ENCODE measurements at places on chromosomes 6 and 20. TPM values are rescaled to one million over a fixed set of nuclear protein-coding genes. Genes with fewer than 3 reads are reported as not detected.
A peak's percentile ranks its signal among the peaks of the same experiment; 100 is the strongest.

DNA sequence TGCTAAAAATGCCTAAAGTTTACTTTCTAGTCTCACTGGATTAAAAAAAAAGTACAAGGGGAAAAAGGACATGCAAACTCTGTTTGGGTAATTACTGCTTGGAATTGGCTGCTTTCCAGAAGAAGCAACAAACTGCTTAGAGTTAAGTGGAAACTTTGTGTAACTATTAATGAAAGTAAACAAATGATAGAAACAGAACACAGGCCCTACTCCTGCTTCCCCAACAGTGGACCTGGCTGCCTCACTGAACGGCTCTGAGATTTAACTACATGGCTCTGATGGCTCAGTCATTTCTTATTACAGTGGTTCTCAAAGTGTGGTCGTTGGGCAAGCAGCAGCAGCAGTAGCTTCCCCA lies 108.5 kb downstream of the MAN1A1 start:
- H3K36me3 ChIP-seq, result no peaks in the 10 kb centered on the region
- H3K27ac ChIP-seq, result no peak overlapping the region
- H3K4me1 ChIP-seq, result no peaks in the 10 kb centered on the region
- peak; percentile 82 for DNase-seq

DNA sequence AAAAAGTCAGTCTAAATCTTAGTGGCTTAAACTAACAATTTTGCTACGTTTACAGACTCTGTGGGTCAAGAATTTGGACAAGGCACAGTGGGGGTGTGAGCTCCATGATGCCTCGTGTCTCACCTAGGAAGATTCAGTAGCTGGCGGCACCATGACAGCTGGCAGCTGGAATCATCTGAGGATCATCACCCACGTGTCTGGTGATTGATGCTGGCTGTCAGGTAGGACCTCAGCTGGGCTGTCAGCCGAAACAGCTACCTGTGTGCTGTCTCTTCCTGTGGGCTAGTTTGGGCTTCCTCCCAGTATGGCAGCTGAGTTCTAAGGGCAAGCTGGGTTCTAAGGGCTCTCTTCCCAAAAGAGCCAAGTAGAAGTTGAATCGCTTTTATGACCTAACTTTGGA lies 26.4 kb upstream of the DLGAP4 start:
- H3K4me1 ChIP-seq, result no peaks in the 10 kb centered on the region
- H3K4me3 ChIP-seq, result no peak overlapping the region
- H3K36me3 ChIP-seq, result no peaks in the 10 kb centered on the region
- no peak for DNase-seq
- no peak overlapping the region for H3K27ac ChIP-seq

- no peaks in the 10 kb centered on the region for H3K27me3 ChIP-seq
- no peak overlapping the region for H3K27ac ChIP-seq
- DNase-seq, result no peak
These were observed 77.3 kb downstream of the KCNQ5 start for GRCh38 chr6:72699159-72699558.

DNA sequence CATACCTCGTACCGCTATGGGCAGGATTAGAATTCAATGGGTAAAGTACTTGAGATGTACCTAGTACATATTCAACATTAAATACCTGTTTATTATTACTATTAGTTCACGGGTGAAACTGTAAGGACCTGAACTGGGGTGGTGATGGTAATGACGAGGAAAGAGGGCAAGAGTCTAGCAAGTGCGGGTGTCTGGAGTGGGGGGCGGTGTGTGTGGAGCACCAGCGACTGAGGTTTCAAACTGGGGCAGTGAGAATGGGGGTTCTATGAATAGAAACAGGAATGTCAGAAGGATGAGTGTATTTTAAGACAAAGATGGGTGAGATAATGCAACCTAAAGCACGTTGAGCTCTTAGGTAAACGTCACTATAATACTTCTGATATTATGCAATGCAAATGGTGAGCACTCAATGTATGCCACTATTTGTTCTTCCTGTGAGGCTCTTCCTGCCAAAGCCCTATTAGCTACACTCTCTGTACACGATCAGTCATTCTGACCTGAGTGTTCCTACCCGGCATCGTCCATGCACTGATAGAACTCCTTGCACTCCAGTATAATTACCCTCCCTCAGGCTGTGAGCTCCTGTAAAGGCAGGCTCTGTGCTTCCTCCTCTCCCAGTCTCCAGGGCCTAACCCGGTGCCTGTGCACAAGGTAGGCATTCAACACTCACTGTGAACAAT lies 55.0 kb downstream of the ALDH5A1 start:
- no peaks in the 10 kb centered on the region for H3K27me3 ChIP-seq
- no peaks in the 10 kb centered on the region for H3K4me1 ChIP-seq
- no peaks in the 10 kb centered on the region for H3K36me3 ChIP-seq
- no peak for DNase-seq
- H3K4me3 ChIP-seq, result no peak overlapping the region
- no peak overlapping the region for H3K27ac ChIP-seq

DNA sequence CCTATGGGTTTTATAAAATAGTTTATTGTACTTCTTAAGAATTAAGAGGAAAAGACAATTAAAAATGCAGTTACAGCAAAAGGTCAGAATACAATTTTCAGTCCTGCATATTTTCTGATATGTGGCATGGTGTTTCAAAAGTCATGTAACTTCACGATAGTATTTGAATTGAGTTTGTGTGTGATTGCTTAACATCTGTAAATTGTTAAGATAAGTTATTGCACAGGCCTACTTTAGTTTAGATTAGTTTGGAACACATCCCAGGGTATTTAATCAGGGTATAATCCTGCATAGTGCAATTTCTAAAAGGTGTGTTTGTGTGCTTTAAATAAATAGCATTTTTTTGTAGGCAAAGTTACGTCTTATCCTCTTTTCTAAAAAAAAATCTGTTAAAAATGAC lies 289.6 kb downstream of the RIMS1 start:
- no peaks in the 10 kb centered on the region for H3K27me3 ChIP-seq
- DNase-seq, result peak; percentile 51
- no peak overlapping the region for H3K27ac ChIP-seq
- H3K36me3 ChIP-seq, result no peaks in the 10 kb centered on the region
- no peaks in the 10 kb centered on the region for H3K4me1 ChIP-seq
- no peak overlapping the region for H3K4me3 ChIP-seq

DNA sequence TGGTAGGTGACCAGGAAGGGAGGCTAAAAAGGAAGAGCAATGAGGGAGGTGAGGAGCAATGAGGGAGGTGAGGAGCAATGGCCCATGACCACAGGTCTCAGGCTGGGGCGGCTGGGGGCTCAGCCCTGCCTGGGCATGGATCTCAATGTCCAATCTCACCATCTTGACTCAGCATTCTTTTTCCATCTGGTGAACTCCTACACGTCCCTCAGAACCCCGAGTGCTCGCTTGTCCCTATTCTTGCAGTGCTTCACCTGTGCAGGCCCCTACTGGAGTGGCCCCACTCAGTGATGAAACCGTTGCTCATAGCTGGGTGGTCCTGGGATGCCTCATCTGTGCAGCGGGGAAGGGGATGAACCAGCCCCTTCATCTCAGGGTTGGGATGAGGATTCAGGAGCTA lies 16.9 kb upstream of the RBBP8NL start:
- no peak overlapping the region for H3K27ac ChIP-seq
- no peaks in the 10 kb centered on the region for H3K36me3 ChIP-seq
- no peak overlapping the region for H3K4me3 ChIP-seq
- H3K4me1 ChIP-seq, result no peaks in the 10 kb centered on the region

DNA sequence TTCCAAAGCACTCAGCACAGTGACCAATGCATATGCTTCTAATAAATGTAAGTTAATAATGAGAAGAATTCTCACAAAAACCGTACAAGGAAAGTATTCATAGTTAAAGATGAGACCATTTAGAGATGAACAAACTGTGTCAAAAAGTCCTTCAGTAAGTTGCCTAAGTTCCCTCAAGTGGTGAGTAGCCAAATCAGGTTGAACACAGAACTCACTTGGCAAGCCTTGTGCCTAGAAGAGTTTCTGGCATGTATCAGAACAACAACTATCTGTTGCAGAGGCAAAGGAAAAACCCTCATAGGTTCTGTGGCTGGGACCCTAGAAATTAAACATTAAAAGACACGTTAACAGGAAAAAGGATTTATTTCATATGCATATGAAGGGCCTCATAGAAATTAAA lies 129.6 kb upstream of the DOK5 start:
- DNase-seq, result no peak
- H3K27me3 ChIP-seq, result no peaks in the 10 kb centered on the region
- H3K36me3 ChIP-seq, result no peaks in the 10 kb centered on the region
- H3K4me3 ChIP-seq, result no peak overlapping the region

- H3K4me3 ChIP-seq, result no peak overlapping the region
- no peak overlapping the region for H3K27ac ChIP-seq
- DNase-seq, result no peak
- no peaks in the 10 kb centered on the region for H3K27me3 ChIP-seq
- H3K4me1 ChIP-seq, result no peaks in the 10 kb centered on the region
These were observed 53.6 kb upstream of the E2F3 start for GRCh38 chr6:20348041-20348440.

DNA sequence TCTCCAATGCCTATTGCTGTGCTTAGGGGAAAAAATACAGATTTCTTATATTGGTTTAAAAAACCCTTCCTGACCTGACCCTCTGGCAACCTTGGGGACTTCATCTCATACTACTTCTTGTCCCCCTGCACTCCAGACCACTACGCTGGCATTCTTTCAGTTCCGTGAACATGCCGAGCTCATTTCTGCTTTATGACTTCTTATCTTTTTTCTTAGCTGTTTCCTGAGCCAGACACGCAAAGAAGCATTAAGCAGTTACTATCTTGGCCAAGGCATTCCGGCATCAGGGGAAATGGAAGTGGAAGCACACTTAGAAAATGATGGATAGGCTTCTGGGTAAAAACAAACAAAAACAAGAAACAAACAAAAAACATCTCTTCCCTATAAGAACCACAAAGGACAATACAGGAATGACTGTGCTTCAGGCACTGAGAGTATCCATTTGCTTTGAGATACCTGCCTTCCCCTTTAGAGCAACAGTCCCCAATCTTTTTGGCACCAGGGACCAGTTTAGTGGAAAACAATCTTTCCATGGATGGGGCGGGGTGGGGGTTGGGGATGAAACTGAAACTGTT lies 4.4 kb upstream of the CCDC28A start:
- H3K4me3 ChIP-seq, result no peak overlapping the region
- no peak for DNase-seq
- H3K27ac ChIP-seq, result no peak overlapping the region
- H3K36me3 ChIP-seq, result no peaks in the 10 kb centered on the region
- H3K4me1 ChIP-seq, result no peaks in the 10 kb centered on the region

DNA sequence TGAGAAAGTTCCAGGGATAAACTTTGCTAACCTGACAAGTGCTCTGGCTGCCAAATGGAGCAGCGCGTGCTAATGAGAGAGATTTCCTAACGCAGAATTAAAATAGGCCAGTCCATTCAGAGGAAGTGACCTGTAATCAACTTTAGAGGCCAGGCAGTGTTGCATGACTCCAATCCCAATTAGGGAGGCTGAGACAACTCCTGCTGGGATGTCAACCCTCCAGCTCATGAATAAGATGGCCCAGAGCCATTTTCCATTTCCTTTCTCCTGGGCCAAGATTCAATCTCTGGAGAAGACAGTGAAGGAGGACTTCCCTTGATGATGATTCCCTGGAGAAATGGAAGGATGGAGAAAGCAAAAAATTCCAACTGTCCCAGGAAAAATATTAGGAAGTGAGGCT lies 241.5 kb upstream of the RNF24 start:
- H3K27me3 ChIP-seq, result no peaks in the 10 kb centered on the region
- no peak overlapping the region for H3K4me3 ChIP-seq
- no peak for DNase-seq
- no peaks in the 10 kb centered on the region for H3K4me1 ChIP-seq
- H3K27ac ChIP-seq, result no peak overlapping the region

- H3K27me3 ChIP-seq, result no peaks in the 10 kb centered on the region
- H3K27ac ChIP-seq, result no peak overlapping the region
- H3K4me1 ChIP-seq, result no peaks in the 10 kb centered on the region
- H3K4me3 ChIP-seq, result no peak overlapping the region
- H3K36me3 ChIP-seq, result no peaks in the 10 kb centered on the region
- DNase-seq, result peak; percentile 84
These were observed 71.4 kb upstream of the TULP1 start for GRCh38 chr6:35583893-35584688.

DNA sequence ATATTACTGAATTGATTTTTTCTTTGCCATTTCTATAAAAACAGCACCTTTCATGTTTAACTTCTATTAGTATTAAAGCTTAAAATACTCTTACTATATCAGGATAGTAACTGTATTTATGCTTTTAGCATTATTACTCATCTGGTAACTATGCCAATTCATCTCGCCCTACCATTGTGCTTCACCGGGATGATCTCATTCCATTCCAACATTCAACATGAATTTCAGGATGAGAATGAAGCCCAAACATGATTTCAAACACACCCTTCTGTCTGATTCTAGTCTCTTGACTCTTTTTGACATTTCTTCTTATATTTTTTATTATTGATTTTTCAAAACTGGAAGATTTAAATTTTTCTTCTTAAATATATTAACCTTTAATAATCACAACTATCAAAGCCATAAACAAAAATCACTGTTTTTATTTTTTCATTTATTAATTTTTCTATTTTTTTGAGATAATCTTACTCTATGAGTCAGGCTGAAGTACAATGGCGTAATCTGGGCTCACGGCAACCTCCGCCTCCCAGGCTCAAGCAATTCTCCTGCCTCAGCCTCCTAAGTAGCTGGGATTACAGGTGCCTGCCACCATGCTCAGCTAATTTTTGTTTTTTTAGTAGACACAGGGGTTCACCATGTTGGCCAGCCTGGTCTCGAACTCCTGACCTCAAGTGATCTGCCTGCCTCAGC lies 46.7 kb downstream of the GJA1 start:
- no peaks in the 10 kb centered on the region for H3K27me3 ChIP-seq
- no peak overlapping the region for H3K27ac ChIP-seq
- DNase-seq, result peak; percentile 91
- no peaks in the 10 kb centered on the region for H3K4me1 ChIP-seq
- no peaks in the 10 kb centered on the region for H3K36me3 ChIP-seq
- no peak overlapping the region for H3K4me3 ChIP-seq

DNA sequence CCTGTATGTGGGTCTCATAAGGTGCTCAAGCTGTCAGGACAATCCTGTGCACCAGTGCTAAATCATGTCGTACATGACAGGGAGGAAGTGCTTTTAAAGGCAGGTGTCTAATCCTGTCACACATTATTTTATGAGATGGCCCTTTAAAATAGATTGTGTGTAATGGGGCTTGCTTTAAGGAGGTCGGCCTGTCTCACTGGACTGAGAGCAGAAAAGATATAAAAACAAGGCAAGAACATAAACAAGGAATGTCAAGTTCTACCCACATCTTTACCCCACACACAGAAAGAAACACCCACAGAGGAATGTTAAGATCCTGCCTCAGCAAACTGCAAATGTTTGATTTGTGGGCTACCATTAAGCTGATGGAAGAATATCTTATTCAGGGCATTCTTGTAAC lies 279.0 kb downstream of the FOXA2 start:
- no peak overlapping the region for H3K27ac ChIP-seq
- no peaks in the 10 kb centered on the region for H3K27me3 ChIP-seq
- no peak overlapping the region for H3K4me3 ChIP-seq

Gene CGA
- not detected for total RNA-seq

Gene DNMT3B
- total RNA-seq, result 1.5 TPM

Gene LZTS3
- total RNA-seq, result 6.1 TPM

Gene CRISP2
- total RNA-seq, result not detected

Gene SAMD5
- 4.0 TPM for total RNA-seq

Gene TRIM10
- not detected for total RNA-seq

Gene LTB
- total RNA-seq, result not detected

Gene ESR1
- total RNA-seq, result 0.50 TPM

Gene SLC17A1
- total RNA-seq, result not detected

Gene SLC22A7
- total RNA-seq, result not detected

Gene FAM184A
- 1.7 TPM for total RNA-seq

Gene CALHM5
- 4.4 TPM for total RNA-seq
